ENCODE measurements at places on chromosomes 12 and 14.

DNA sequence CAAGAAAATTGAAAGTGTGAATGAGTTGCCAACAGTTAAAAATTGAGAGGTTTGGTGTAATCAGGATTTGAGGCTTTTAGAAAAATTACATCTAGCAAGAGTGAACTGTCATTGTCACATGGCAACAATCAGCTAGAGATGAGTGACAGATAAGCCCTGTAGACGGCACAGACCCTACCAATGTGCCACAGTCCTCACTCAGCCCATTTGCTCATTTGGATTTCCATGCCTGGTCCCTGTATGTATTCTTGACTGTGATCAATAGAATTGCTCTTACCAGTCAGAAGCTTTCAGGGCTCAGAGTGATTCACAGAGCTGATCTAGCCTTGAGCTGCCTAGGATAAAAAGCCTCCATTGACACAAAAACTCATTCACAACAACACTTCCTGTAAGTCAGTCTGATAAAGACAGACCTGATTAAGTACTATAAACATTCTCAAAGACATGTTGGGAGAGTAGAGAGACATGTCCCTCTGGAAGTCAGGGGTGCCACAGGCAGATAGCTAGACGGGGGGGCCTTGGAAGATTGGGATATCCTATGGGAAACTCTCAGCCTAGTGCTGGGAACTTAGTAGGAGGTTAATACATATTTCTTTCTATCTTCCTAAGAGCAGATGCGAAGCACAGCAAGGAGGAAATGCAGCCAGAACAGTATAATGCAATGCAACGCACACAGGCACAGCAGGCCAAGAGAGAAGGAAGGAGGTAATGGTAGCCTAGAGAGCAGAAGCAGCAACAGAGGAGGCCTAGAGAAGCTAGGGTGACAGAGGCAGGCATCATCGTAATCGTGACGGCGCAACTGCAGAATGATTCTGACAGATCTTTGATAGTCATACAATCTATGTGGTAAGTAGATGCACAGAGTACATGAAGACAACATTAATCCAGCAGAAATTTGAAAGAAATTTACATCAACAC lies 2.0 kb upstream of the PELI2 start:
- DNase-seq: no peak

DNA sequence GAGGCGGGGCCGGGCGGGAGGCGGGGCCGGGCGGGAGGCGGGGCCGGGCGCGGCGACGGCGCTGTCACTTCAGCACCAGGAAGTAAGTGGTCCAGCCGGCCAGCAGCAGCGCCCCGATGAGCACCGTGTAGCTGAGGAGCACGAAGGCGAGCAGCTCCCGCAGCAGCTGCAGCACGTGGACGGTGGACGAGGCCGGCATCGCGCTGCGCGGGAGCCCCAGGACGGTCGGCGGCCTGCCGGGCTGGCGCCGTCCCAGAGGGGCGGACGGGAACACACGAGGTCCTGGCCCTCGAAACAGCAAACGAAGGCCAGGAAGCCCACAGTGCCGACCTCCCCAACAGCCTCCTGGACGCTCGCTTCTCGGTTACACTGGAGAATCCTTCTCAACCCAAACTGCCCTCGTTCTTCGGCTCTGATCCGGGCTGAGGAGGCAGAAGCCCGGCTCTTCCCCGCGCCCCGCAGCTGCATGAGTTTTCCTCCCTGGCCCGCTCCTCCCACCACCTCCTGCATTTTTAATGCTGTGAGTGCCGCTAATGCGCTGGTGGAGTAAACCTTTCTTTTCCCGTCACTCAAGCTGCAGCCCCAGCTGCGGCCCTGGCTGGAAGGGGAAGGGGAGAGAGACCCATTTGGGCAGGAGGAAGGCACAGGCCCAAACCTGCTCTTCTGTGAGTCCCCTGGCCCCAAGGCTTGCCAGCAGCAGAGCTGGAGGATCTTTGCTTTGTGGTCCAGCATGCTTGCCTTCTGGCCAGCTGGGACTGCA lies 694 bp upstream of the DIABLO start:
- no peak for DNase-seq

DNA sequence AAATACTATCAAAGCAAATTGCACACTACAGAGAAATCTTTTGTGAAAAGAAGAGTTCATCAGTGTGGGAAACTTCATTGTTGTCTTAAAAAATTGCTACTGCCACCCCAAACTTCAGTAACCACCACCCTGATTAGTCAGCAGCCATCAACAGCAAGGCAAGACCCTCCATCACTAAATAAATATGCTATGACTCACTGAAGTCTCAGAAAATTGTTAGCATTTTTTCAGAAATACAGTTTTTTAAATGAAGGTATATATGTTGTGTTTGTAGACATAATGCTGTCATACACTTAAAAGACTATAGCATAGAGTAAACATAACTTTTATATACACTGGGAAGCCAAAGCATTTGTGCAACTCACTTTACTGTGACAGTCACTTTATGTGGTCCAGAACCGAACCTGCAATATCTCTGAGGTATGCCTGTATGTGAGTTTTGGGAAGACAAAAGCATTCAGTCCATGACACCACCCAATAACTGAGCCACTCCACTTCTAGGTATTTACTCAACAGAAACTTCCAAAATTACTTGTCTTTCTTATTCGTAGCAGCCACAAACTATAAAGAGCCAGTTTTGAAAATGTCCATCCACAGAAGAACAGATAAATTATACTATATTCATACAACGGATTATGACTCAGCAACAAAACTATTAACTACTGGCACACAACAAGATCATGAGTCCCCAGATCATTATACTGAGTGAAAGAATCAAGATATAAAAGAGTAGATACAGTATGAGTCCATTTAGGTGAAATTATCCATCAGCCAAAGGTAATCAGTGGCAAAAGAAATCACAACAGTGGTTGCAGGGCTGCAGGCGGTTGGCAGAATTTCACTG lies 649.6 kb downstream of the BCL11B start:
- DNase-seq: peak; percentile 0

GRCh38 chr14:79395061-79395460 lies 816.2 kb downstream of the DIO2 start:
- DNase-seq: no peak
